ENCODE measurements at places on chromosomes 11 and 22. TPM values are rescaled to one million over a fixed set of nuclear protein-coding genes. Genes with fewer than 3 reads are reported as not detected.

- DNase-seq = peak; percentile 43
Measured at GRCh38 chr11:120248551-120249278, 8.8 kb downstream of the POU2F3 start.

DNA sequence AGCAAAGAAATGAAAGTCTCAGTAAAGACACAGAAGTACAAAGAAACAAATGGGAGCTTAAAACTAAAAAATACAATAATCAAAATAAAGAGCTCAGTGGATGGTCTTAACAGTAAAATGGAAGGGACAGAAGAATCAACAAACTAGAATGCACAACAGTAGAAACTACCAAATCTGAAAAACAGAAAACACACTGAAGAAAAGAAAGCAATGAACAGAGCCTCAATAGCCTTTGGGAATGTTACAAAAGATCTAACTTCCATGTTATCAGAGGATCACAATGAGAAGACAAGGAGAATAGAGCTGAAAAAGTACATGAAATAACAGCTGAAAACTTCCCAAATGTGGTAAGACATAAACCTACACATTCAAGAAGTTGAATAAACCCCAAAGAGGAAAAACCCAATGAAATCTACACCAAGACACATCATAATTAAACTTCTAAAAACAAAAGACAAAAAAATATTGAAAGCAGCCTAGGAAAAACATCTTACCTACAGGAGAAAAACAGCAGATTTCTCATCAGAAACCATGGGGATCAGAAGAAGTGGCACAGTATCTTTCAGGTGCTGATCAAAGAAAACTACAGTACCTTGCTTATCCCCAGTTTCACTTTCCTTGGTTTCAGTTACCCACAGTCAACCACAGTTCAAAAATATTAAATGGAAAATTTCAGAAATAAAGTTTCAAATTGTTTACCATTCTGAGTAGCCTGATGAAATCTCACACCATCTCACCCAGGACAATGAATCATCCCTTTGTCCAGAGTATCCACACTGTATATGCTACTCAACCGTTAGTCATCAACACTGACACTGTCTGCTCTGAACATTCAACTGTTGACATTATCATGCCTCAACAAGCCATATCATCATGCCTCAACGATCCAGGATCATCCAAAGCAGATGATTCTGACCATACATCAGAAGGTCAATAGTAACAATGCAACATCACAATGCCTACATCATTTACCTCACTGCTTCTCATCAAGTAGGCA is 22.2 kb downstream of the RRAS2 start:
- DNase-seq = no peak

- DNase-seq = no peak
Measured at GRCh38 chr22:32612834-32613233, 138.2 kb downstream of the FBXO7 start.

GRCh38 chr11:23859087-23859486 is 637.8 kb upstream of the LUZP2 start:
- DNase-seq = no peak

- peak; percentile 71 for DNase-seq
Measured at GRCh38 chr11:96464700-96465307, 75.0 kb downstream of the JRKL start.

- DNase-seq = no peak
Measured at GRCh38 chr11:65898656-65899355, 1.4 kb downstream of the FOSL1 start.

DNA sequence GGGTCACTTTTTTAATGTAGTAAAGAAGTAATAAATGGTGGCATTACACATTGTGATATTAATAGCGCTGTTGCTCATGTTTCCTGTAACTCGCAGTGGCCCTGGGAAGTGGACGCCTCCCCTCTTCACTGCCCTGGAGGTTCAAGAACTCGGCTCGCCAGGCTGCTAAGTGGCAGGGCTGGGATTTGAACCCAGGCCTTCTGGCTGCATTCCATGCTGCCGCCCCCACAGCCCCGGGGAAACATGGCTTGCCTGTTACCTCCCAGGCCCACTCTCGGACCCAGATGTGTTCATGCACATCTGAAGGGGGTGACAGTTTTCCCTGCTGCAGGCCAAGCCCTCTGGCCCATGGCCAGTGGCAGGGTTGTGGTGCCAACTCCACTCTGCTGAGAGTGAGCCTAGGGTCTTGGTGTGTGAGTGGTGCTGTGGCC is 25.0 kb upstream of the MGAT3 start:
- DNase-seq = no peak

DNA sequence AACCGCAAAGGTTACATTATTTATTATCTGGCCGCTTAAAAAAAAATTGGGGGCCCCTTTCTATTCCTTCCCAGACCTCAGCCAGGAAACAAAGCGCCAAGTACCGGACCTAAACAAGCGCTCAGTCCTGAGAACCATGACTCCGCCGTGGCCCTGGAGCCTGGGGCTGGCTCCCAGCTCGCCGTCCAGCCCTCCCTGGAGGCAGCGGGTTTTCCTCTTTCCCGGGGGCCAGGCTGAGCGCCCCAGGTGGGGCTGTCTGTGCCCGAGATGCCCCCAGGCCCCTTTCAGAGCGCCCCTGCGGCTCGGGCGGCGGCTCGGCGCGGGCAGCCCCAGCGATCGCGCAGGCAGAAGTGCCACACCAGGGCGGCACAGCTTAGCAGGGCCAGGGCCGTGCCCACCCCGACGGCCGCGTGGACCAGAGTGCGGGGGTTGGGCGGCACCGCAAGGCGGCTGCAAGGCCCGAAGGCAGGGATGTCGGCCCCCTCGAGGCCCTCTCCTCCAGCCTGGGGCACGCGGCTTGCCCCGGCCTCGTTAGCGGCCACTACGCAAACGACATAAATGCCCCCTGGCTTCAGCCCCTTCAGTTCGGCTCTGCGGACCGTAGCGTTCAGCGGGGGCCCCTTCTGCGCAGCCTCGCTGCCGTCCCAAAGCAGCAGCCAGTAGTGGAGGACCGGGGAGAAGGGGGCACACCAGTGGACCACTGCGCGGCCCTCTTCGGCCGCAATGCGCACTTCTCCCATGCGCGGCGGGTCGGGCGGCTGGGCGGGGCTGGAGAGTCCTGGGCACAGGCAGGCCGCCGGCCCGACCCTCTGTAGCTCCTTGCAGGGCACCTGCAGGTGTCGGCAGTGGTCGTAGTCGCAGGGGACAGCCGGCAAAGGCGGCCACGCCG is 1.6 kb downstream of the LRRN4CL start:
- DNase-seq = no peak

The MICAL2 gene
- total RNA-seq = 153 TPM

The EIF4ENIF1 gene
- 4.3 TPM for total RNA-seq

- no peak for DNase-seq
Measured at GRCh38 chr11:31480930-31481329, 28.5 kb downstream of the IMMP1L start.

GRCh38 chr11:50037251-50037650 is 4.6 kb downstream of the OR4C45 start:
- DNase-seq = peak; percentile 4

DNA sequence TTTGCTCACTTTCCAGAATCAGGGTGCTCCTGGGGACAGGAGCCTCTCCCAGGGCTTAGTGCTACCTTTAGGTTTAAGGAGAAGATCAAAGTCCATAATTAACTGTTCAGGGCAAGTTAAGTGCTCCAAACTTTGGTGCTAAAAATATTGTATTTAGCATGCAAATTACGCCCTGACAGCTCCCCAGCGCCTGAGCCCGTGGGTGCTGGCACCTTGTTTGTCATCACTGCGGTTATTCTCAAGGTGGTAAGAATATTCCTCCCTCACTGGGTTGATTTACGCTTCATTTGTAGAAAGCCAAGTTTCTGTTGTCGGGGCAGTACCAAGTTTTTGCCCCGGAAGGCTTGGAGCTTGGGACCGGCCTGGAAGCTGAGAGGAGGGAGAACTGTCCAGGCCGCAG is 21.3 kb downstream of the ANKK1 start:
- DNase-seq = no peak

DNA sequence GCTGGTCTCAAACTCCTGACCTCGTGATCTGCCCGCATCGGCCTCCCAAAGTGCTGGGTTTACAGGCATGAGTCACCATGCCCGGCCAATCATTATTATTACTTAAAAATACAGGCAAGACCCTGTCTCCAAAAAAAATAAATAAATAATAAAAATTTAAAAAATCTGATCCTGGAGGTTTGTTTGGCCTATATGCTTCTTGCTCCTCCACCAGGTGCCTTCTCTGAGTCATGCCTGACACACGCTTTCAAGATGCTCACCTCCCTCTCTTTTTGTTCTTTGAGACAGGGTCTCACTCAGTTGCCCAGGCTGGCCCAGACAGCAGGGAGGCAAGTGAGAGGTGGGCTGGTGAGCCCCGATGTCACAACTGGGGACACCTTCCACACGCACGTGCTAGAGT is 13.5 kb downstream of the ZC3H7B start:
- DNase-seq = no peak

The ZFTA gene
- total RNA-seq = 35.2 TPM
